ENCODE measurements at places on chromosomes 6 and 20. TPM values are rescaled to one million over a fixed set of nuclear protein-coding genes. Genes with fewer than 3 reads are reported as not detected.

The GNAS gene
- total RNA-seq: 1,230 TPM

The WFDC10B gene
- total RNA-seq: not detected

The SYNDIG1 gene
- total RNA-seq: 34.6 TPM

The PLCB4 gene
- 22.8 TPM for total RNA-seq

The VNN1 gene
- 0.72 TPM for total RNA-seq

The HSPA1B gene
- total RNA-seq: 225 TPM

The CALHM5 gene
- 2.0 TPM for total RNA-seq

The CGA gene
- total RNA-seq: not detected

The CST3 gene
- 963 TPM for total RNA-seq

The TBC1D22B gene
- total RNA-seq: 6.4 TPM

The PAK5 gene
- not detected for total RNA-seq
